ENCODE measurements at places on chromosomes 1 and 21. TPM values are rescaled to one million over a fixed set of nuclear protein-coding genes. Genes with fewer than 3 reads are reported as not detected.

NHLH1 gene
- not detected for total RNA-seq

KPRP gene
- total RNA-seq: not detected

MROH9 gene
- not detected for total RNA-seq

ALX3 gene
- total RNA-seq: 0.21 TPM

BTBD8 gene
- total RNA-seq: 16.1 TPM

GRCh38 chr1:226990133-226990716 lies 50.1 kb downstream of the COQ8A start:
- no peak for DNase-seq

DNA sequence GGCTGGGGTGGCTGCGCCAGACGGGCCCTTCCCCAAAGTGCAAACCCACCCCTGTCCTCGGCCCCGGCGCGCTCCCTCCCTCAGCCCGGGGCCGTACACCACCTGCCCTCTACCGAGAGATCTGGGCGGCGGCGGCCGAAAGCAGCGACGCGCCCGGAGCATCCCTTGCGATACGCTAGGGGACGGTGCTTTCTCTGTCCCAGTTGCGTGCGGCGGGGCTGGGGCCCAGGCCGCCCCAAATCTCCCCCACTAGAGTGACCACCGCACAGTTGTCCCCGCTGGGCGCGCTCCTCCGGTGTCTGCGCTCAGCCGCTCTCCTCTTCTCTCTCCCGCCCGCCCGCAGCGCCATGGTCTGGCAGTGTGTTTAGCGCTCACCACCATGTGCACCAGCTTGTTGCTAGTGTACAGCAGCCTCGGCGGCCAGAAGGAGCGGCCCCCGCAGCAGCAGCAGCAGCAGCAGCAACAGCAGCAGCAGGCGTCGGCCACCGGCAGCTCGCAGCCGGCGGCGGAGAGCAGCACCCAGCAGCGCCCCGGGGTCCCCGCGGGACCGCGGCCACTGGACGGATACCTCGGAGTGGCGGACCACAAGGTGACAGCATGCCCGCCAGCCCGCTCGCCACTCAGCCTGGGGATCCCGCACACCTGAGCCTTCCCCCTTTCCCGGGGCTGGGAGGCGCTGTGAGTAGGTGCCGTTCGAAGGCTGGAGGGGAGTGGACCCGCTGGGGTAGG lies 1.0 kb downstream of the ST6GALNAC5 start:
- no peak for DNase-seq

GRCh38 chr1:26692793-26693490 lies 2.9 kb upstream of the ARID1A start:
- DNase-seq: peak; percentile 96

GRCh38 chr1:193519922-193520321 lies 333.5 kb upstream of the B3GALT2 start:
- no peak for DNase-seq

GRCh38 chr1:171674431-171675405 lies 22.2 kb upstream of the MYOC start:
- DNase-seq: no peak

GRCh38 chr1:242019018-242019417 lies 20.1 kb upstream of the MAP1LC3C start:
- DNase-seq: no peak

DNA sequence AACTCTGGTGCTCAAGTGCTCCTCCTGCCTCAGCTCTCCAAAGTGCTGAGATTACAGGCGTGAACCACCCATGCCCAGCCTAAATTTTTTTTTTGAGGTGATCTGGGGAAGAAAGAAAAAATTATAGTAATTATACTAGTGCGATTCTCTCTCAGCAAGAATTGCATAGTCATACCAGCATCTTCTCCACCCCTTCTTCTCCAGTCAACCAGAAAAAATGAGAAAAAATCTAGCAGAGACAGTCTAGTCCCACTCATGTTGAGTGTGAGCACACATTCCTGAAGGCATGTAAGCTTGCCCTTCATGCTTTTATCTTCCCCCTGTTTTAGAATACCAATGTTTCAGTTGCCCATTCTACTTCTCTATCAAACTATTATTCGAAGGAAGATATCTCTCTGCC lies 207.6 kb downstream of the S1PR1 start:
- DNase-seq: no peak

DNA sequence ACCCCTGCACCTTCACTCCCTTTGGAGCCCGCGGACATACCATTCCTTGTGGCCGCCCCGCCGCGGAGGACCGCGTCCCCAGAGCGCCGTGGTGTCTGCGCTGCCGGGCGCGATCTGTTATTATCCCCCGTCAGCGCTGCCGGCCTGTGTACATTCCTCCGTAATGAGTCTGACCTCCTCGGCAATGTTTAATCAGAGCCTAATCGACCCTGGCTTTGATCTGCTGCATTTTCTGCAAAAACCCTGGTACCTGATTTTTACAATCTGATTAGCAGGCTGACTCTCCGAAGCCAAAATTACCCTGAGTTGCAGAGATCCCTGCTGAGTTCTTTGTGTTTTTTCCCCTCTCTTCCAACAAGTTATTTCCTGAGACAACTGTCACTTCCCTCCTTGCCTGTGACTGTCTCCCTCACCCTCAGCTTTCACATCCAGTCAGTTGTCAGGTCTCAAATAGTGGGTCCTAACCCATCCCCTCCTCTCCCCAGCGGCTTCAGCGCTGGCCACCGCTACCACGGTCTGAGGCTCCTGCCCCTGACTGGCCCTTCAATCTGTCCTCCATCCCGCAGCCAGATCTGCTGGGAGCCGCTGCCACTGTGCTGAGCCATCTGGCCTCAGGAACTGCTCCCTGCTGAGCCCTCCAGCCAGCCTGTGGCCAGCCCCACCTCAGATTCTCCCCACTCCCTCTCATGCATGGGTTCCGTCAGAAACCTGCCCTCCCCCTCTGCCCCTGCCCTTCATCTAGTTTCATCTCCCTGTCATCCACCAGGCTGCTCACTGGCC lies 53.5 kb downstream of the GLIS1 start:
- DNase-seq: no peak

- no peak for DNase-seq
Measured at GRCh38 chr1:33473900-33474299, 1.5 kb downstream of the ZSCAN20 start.

DNA sequence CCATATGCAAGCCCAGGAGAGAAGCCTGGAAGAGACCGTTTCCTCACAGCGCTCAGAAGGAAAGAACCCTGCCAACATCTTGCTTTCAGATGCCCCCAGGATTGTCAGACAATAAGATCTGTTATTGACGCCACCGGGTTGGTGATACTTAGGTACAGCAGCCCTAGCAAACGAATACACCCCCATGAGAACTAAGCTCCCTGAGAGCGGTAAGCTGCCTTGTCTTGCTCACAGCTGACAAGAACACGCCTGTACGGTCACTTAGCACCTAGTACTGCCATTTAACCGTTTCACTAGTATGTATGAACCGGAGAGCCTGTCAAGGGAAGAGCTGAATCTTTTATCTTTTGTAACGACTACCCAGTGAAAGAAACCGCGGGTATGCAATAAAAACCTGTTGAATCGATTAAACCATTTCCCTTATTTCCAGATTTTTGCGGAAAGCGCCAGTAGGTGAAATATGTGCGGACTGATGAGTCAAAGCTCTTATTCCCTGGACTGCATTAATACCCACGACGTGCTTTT lies 619 bp upstream of the ZBTB8B start:
- DNase-seq: no peak

DNA sequence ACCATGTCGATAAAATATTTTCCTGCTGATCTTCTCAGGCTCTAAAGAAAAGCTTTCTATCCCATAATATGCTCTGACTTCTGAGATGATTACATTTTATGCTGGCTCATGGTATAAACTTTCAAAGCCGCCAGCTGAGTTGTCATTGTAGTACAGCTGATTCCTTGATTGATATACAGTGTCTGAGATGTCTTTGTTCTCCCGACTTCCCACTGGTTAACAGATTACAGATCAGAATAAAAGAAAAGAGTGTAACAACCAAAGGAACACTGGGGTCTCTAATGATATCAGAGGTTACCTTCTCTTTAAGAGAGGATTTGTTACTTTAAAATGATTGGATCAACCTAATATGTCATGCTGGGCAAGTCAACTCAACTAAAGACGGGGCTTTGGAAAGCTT lies 485.4 kb upstream of the LRRC7 start:
- DNase-seq: no peak

DNA sequence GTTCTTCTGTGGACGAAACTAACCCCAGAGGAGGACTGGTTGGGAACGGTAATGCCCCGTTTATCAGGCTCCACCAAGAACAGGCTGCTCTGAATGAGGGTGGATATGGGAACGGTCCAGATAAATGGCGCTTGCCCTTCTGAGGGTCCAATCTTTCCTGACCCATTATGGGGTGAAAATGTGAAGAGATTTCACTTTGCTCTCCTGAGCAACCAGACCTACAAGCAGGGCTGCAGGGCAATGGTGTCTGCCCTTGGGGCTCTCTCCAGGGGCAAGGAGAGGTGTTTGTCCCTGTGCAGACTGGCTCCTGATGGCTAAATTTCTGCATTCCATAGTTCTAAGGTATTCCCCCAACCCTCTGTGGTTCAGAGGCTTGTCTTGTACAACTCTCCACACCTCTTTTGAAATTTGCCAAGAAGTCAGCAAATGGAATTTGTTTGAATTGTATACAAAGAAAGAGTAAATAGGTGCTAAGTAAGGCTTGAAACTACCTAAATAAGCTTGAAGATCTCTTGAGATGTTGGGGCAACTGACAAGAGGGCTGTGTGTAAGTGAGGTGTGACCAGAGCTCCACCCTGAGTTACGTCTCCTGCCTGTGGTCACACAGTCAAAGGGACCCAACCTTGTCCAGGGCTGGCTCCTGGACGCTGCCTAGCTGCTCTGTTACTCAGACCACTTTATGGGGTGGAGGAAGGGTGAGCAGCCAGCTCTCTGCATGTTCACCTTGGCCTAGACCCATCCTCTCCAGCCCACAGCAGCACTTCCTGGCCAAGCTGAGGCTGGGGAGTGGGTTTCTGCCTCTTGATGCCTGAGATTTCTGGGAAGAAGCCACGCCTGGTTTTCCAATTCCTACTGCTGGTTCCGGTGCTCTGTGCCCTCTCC lies 24.8 kb downstream of the SLC2A1 start:
- no peak for DNase-seq

Data from urinary bladder (tissue), 4 donors.